ENCODE measurements at places on chromosomes 6 and 20.

GRCh38 chr20:62704341-62704948 lies 4.2 kb upstream of the NTSR1 start:
- DNase-seq: no peak

GRCh38 chr6:44243345-44243744 lies 3.6 kb upstream of the HSP90AB1 start:
- DNase-seq: no peak

DNA sequence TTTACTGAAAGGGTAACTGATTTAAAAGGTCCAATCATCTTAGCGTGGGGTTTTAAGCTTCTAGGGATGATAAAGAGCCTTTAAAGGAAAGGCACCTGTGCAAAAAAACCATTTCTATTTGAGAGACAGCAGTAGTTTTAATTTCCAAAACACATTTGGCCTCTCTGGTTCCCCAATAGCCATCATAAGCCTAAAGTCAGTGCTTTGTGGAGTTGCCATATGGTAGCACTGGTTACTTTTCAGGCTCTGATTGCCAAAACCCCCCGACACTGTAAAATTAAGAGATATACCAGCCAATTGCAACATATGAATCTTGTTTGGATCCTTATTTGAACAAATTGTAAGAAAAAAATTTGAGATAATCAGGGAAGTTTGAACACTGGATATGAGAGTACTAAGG lies 44.6 kb downstream of the TP53INP2 start:
- no peak for DNase-seq

DNA sequence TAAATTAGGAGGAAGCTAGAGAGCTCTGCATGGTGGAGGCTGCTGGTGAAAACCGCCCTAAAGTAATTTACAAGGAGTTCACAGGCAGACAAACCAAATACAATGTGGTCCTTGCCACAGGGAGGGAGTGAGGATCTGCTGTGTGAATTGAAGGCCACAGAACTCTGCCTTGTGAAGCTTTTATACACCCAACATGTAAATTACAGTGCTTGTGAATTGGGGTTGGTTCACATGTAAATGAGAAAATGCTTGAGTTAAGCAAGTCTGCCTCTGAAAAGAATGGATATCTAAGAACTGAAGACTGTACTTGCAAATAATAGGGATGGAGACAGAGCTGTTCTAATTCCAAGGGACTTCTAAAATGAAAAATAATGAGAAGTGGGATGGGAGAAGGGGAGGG lies 194.2 kb downstream of the SLC35F1 start:
- DNase-seq: no peak

- DNase-seq: no peak
Observed at GRCh38 chr6:35016502-35017321, 124.4 kb downstream of the TCP11 start.

DNA sequence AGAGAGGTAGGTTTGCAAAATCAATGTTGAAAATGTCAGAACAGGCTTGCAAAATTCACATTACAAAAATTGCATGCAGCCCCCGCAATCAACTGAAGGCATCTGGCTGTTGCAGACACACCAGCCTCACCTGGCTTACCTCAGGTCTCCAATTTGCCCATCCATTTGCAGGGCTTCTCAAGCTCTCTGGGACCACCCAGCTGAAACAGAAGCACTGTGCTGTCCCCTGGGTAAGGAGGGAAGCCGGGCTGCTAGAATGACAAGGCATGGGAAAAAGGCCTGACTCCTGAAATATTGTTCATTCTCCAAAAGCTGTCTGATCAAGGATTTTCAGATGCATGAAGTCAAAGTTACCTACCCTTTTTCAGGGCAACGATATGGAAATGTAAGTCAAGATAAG lies 52.6 kb upstream of the CD93 start:
- DNase-seq: no peak

DNA sequence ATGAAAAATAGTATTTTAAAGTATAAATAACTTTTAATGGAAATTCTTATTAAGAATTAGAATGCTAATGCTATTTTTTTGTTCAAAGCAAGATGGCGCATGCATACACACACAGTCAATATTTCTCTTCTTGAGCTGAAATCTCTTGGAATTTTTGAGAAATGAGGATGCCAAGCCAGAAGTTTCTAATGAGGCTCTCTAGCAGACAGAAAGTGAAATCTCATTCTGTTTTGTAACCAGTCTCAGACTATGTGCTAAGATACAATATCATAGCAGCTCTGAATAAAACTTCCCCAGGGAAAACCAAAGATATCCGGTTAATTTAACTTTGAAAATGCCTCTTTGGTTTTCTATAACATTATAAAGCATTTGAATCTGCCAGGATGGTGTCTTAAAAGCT lies 97.2 kb upstream of the HDAC2 start:
- no peak for DNase-seq

- DNase-seq: no peak
Observed at GRCh38 chr6:52139985-52140680, 46.0 kb upstream of the IL17A start.

GRCh38 chr6:106509420-106510089 lies 119.7 kb downstream of the RTN4IP1 start:
- DNase-seq: no peak

All from activated T-helper 1 cell treated with anti-CD3 and anti-CD28 coated beads, Interleukin-2, amount 50 U/mL, for 16 hours (primary cell).